ENCODE measurements at places on chromosomes 1 and 21.

DNA sequence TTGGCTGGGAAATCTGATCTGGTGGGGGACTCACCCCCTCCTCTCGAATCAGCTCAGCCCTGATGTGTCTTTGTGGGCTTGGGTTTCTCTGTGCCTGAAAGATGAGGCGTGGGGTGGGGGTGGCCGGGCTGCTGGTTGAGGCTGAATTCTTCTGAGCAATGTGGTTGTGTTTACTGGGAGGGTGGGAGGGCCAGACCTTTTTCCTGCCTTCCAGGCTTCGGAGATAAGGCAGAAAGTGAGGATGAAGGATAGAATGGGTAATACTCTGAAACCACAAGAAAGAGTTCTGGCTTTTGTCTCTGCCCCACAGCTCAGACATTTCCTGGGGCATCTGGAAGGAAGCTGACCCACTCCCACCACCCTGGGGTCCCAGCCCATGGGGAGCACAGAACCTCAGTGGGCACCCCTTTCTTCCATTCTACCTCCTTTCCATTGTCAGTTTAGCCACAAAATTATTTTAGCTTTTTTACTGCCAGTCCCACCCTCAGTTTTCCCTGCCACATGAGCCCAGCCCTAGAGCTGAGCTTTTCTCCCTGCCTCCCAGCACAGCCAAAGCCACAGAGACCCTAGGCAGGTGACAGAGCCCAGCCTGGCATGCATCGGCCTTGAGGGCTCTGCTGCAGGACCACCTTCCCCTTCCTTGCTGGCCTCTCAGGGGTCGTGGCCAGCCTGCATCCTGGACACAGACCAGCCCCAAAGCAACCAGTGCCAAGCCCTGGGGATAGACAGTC is 11.2 kb downstream of the ALX3 start:
- no peak for DNase-seq
- H3K27me3 ChIP-seq = no peaks in the 10 kb centered on the region
- no peaks in the 10 kb centered on the region for H3K4me1 ChIP-seq

GRCh38 chr21:22288885-22289499 is 1290.8 kb downstream of the NCAM2 start:
- no peak for DNase-seq
- no peaks in the 10 kb centered on the region for H3K27me3 ChIP-seq
- H3K27ac ChIP-seq = no peak overlapping the region
- no peaks in the 10 kb centered on the region for H3K4me1 ChIP-seq
- H3K36me3 ChIP-seq = no peaks in the 10 kb centered on the region

GRCh38 chr1:98133131-98133530 is 212.3 kb upstream of the DPYD start:
- H3K4me3 ChIP-seq = no peak overlapping the region
- no peaks in the 10 kb centered on the region for H3K4me1 ChIP-seq
- H3K36me3 ChIP-seq = no peaks in the 10 kb centered on the region
- no peak for DNase-seq

- no peak overlapping the region for H3K4me3 ChIP-seq
- no peak for DNase-seq
- no peaks in the 10 kb centered on the region for H3K36me3 ChIP-seq
- no peak overlapping the region for H3K27ac ChIP-seq
- no peaks in the 10 kb centered on the region for H3K4me1 ChIP-seq
Measured at GRCh38 chr1:241186716-241187115, 170.3 kb downstream of the RGS7 start.

DNA sequence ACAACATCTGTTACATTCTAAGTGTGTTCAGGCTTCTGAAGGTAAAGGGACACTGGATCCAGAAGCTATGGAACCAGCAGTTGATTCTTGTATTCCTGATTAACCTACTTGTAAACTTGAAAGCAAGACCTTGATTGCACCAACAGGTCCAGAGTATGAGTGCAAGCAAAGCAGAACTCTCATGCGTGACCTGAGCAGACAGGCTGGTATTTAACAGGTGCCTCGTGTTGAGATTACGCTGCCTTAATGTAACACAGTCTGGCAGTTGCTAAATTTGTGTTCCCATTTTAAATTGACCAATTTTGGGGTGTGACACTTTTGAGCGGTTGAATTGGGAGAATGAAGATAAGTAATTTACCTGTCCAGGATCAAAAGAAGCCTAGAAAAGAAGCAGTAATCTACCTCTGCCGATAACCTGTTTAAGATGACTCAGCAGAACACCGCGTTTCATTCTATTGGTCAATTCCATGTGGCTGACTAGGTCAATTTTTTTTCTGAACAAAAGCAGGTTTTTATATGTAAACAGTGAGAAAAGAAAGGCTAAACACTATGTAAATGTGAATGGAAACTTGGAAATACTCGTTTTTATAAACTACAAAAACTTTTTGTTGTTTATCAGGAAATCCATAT is 147.6 kb downstream of the DYRK1A start:
- H3K27me3 ChIP-seq = no peaks in the 10 kb centered on the region
- no peak overlapping the region for H3K27ac ChIP-seq
- DNase-seq = no peak
- no peaks in the 10 kb centered on the region for H3K4me1 ChIP-seq
- H3K36me3 ChIP-seq = peaks cover 17% of the 10 kb centered on the region

DNA sequence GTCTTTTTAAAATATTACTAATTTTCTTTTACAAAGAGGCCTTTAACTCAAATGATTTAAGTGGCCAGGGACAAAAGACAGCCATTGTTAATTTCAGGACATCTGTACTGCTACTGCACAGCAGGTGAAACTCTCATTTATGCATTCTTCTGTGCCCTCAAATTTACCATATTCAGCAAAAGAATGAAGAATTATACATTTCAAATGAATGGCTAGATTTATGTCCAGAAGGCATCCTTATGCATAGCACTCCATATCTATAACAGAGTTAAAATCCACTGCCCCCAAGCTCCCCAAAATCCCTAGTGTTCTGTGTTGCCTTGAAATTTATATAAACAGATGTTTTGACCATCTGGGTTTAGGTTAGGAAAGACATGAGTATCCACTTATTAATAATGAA is 202.6 kb downstream of the DNM3 start:
- no peak overlapping the region for H3K27ac ChIP-seq
- no peaks in the 10 kb centered on the region for H3K4me1 ChIP-seq
- no peak overlapping the region for H3K4me3 ChIP-seq
- DNase-seq = no peak
- no peaks in the 10 kb centered on the region for H3K36me3 ChIP-seq
- no peaks in the 10 kb centered on the region for H3K27me3 ChIP-seq

GRCh38 chr1:53580009-53580400 is 120.8 kb downstream of the DMRTB1 start:
- H3K36me3 ChIP-seq = no peaks in the 10 kb centered on the region
- H3K27me3 ChIP-seq = no peaks in the 10 kb centered on the region
- no peak overlapping the region for H3K27ac ChIP-seq

DNA sequence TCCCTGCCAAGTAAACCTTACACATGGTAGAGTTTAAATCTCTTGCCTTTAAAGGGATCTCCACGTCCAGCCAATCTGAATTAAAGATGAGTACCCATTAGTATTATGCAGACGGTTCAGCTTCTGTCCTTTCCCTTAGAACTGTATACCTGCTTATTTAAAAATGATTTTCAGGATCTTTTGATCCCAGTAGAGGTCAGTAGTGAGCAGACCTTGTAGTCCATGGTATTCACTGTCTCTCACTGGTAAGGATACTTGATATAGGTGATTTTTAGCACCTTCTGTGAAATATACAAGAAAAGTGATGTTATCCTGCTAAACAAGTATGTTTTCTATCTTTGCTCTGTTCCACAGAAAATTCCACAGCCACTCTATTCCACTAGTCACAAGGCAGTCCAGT is 1211.6 kb upstream of the ADGRL4 start:
- no peaks in the 10 kb centered on the region for H3K27me3 ChIP-seq
- H3K4me3 ChIP-seq = no peak overlapping the region
- H3K4me1 ChIP-seq = peaks cover 13% of the 10 kb centered on the region
- no peak overlapping the region for H3K27ac ChIP-seq

GRCh38 chr1:64062941-64063581 is 140.4 kb upstream of the UBE2U start:
- no peaks in the 10 kb centered on the region for H3K36me3 ChIP-seq
- no peaks in the 10 kb centered on the region for H3K4me1 ChIP-seq
- no peak overlapping the region for H3K4me3 ChIP-seq

GRCh38 chr1:70039485-70039884 is 165.9 kb downstream of the LRRC40 start:
- no peak overlapping the region for H3K4me3 ChIP-seq
- H3K27ac ChIP-seq = no peak overlapping the region
- H3K4me1 ChIP-seq = no peaks in the 10 kb centered on the region
- H3K27me3 ChIP-seq = no peaks in the 10 kb centered on the region
- no peak for DNase-seq

DNA sequence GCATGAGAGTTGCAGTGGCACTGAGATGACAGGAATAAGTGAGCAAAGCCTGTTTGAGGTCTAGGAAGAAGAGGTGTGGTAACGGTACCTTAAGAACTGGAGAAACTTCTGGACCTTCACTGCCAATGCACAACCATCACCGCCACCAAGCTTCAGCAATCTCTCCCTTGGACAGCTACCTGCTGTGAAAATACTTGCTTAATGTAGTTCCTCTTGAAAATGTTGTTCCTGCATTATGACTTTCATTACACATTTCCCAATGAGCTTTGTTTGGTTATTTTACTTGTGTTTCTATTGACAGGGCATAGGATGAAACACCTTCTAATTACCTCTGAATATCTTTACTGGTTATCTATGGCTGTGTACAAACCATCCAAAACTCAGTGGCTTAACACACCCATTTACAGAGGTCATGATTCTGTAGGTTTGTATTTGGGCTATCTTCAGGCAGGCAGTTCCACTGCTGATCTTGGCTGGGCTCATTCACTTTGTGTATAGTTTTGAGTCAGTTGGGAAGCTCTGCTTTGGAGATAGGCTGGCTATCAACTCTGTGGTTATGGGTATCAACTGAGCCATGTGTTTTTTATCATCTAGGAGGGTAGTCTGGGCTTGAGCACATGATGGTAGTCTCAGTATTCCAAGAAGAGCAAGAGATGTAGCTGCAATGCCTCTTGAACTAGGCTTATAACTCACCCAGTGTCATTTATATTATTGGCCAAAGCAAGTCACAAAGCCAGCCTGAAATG is 149.4 kb downstream of the ELAVL4 start:
- no peak overlapping the region for H3K4me3 ChIP-seq
- H3K4me1 ChIP-seq = no peaks in the 10 kb centered on the region
- H3K27ac ChIP-seq = no peak overlapping the region
- H3K27me3 ChIP-seq = no peaks in the 10 kb centered on the region
- H3K36me3 ChIP-seq = no peaks in the 10 kb centered on the region
- DNase-seq = no peak

DNA sequence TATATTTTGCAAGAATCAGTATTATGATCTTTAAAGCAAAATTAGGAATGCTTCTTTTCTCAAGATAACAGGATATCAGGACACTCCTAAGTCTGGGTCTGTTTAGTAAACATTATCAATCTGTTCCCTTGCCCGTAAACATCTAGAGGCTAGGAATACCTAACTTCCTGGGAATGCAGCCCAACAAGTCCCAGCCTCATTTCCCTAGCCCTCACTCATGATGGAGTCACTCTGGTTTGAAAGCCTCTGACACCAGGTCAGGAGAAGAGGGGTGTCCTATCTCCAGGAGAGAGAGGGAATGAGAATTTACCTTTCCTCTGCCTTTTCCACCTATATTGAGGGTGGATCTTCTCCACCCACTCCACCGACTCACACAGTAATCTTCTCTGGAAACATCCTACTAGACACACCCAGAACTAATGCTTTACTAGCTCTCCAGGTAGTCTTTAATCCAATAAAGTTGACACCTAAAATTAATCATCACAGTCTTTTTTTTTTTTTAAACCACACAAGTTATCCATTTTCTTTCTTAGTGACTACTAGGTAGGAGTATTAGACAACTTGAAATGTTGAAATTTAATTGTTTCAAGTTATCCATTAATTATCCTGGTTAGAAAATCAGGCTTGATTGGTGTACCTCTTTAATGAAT is 659.3 kb downstream of the USP25 start:
- DNase-seq = no peak
- H3K27me3 ChIP-seq = no peaks in the 10 kb centered on the region
- H3K27ac ChIP-seq = no peak overlapping the region
- H3K4me1 ChIP-seq = no peaks in the 10 kb centered on the region
- H3K36me3 ChIP-seq = no peaks in the 10 kb centered on the region

GRCh38 chr1:115671176-115671934 is 29.6 kb downstream of the VANGL1 start:
- 0 out of 2 replicates have a peak, but pooled peaks cover 3% of the 10 kb centered on the region for H3K4me1 ChIP-seq
- no peaks in the 10 kb centered on the region for H3K36me3 ChIP-seq
- H3K27me3 ChIP-seq = no peaks in the 10 kb centered on the region

DNA sequence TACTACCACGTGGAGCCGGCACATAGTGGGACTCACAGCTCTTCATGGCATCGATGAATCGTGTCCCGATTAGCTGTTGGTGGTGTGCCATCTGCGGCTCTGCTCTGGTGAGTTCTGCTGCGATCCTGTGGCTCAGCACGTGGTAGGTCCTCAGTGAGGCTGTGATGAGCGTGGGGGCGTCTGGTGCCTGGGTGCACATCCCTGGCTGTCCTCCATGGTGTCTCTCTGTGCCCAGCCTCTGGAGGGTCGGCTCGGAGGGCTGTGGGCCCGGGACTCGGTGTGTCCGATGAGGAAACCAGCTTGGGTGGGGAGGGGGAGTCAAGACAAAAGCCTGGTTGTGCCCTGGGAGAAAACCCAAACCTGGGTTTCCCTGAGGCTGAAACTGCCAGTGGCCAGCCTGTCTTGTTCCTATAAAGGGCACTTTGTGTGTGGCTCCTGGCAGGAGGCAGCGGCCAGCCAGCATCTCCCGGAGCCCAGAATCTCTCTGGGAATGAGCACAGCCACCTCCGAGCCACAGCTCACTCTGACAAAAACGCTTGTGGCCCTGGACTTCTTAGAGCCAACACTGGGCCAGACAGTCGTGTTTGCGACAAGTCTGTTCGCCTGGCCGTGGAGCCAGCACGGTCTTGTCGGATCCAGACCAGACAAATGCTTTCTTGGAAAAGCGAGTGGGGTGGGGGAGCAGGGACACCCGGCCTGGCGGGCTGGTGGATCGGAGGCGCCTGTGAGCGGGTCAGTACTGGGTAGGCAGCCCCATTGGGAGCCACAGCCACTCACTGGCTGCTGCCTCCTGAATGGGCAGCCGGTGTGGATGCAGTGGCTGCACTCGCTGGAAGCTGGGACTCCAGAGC is 31.8 kb downstream of the SPSB1 start:
- no peak overlapping the region for H3K27ac ChIP-seq
- H3K4me1 ChIP-seq = no peaks in the 10 kb centered on the region
- no peak overlapping the region for H3K4me3 ChIP-seq
- DNase-seq = no peak

GRCh38 chr21:42568866-42569731 is 55.4 kb downstream of the SLC37A1 start:
- H3K4me3 ChIP-seq = no peak overlapping the region
- no peak for DNase-seq
- H3K27ac ChIP-seq = no peak overlapping the region
- no peaks in the 10 kb centered on the region for H3K4me1 ChIP-seq
- peaks cover 99% of the 10 kb centered on the region for H3K27me3 ChIP-seq

GRCh38 chr1:21192284-21192683 is 15.6 kb upstream of the EIF4G3 start:
- H3K4me3 ChIP-seq = no peak overlapping the region
- H3K27me3 ChIP-seq = peaks cover 18% of the 10 kb centered on the region
- no peak for DNase-seq
- H3K36me3 ChIP-seq = no peaks in the 10 kb centered on the region
- H3K27ac ChIP-seq = no peak overlapping the region
